ENCODE measurements at places on chromosomes 6 and 20.

DNA sequence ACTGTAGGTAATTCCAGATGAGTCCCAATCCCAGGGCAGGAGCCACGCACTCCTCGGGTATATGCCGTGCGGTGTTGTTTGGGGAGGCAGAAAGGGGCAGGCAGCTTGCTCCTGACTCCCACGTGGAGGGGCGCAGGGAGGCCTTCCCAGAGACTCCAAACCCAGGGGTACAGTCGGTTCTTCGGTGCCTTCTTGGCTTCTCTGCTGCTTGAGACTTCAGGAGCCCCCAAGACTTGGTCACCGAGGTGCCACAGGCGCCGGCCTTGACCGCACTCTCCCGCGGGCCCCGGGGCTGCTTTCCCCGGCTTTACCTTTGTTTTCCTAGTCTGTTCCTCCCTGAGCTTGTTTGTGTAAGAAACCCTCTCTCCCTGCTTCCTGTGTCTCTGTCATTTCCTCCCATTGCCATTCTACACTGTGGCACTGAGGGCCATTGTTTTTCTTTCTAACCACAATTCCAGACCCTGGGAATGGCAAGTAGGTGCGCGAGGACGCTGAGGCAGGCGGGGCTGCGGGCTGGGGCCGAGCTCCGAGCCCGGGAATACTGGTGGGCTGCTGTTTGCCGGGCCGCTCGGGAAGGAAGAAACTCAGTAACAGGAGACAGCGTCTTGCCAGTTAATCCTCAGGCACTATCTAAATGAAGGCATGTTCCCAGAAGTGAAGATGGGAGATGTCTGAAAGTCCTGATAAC is 215.6 kb upstream of the HEY2 start:
- no peak for DNase-seq

DNA sequence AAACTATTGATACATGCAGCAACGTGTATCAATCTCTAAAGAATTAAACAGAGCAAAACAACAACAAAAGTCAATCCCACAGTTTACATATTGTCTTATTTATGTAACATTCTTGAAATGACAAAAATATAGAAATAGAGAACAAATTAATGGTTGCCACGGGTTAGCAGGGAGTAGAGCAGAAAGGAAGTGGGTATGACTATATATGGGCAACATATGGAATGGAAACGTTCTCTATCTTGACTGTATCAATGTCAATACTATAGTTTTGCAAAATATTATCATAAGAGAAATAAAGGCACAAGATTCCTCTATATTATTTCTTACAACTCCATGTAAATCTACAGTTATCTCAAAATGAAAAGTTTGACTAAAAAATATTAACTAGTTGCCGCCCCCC is 12.8 kb downstream of the AK9 start:
- DNase-seq, result no peak

- no peak for DNase-seq
These were observed 230.1 kb upstream of the SUPT3H start for GRCh38 chr6:45607798-45608197.

DNA sequence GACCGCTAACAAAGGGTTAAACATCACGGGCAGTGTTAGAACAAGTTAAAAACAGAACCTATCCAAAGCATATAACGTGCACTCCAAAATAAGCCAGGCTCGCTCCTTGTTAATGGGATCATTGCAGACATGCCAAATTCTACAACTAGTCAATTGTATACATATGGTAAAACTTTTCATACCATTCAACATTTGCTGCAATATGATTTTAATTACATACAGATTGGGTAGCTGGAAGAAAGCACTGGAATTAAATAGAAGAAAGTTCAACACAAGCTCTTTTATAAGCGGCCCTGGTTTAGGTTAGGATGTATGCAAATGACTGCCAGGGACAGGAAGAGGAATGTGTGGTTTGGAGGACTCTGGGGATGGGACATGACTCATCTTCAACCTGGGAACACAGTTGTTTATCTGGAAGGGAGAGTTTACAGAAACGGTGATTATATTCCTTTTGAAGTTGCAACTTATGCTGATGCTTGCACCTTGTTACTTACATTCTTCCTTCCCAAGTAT is 62.5 kb upstream of the TIAM2 start:
- DNase-seq, result no peak

- no peak for DNase-seq
These were observed 192.2 kb downstream of the TPBG start for GRCh38 chr6:82555801-82556200.

DNA sequence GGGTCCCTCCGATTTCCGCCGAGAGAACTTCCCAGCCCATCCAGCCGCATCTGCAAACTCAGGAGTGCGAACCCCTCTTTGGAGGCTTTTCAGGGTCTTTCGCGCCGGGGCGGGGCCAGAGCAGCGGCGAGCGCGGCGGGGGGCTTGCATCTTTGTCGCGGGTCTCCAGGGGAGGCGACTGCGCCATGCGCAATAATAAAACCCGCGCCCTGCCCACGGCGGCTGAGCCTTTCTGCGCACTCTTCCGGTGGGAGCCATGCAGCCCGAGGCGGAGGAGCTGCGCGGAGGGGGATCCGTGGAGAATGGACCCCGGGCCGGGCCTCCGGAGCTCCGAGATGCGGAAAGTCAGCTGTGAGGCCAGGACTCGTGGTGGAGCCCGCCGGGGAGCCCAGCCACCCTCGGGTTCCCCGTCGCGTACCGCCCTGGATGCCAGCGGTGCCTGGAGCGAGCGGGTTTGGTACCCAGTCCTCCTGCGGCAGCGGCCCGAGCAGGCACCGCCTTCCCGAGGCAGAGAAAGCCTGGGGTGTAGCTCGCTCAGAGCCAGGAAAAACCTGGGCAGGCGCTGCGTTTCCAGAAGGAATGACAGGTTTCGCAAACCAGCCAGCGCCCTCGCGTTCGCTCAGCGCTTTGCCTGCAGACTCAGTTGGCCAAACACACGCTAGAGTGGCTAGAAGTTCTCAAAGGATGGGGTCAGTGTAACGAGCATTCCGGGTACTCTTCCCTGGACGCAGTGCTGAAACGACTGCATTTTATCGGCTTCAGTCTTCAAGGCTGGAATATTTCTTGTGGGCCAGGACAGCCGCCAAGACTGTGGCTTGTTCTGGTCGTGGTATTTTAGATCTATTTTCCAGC is 1.2 kb downstream of the AKAP12 start:
- DNase-seq, result peak; percentile 82

DNA sequence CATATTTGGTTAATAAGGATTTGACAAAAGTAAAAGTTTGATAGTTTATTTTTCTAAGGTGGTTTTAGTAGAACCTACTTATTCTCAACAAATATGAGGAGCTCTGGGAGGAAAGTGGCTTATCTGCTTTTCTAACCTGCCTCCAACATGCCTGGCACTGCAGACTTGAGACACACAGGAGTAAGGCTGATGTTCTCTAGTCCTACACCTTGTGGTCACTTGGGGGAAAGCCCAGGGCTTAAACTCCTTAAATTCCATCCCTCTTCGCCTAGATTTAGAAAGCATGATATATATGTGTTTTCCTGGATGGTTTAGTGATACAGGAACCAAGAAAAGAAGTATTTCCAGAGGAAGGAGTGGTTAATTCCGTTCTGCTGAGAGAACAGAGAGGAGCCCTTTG is 39.9 kb upstream of the SAMD5 start:
- DNase-seq, result no peak

- DNase-seq, result no peak
These were observed 28.2 kb upstream of the TAF8 start for GRCh38 chr6:42021847-42022754.

GRCh38 chr6:2412731-2413130 is 167.3 kb upstream of the GMDS start:
- DNase-seq, result no peak

- no peak for DNase-seq
These were observed 57.6 kb downstream of the NUDT3 start for GRCh38 chr6:34334796-34335416.

DNA sequence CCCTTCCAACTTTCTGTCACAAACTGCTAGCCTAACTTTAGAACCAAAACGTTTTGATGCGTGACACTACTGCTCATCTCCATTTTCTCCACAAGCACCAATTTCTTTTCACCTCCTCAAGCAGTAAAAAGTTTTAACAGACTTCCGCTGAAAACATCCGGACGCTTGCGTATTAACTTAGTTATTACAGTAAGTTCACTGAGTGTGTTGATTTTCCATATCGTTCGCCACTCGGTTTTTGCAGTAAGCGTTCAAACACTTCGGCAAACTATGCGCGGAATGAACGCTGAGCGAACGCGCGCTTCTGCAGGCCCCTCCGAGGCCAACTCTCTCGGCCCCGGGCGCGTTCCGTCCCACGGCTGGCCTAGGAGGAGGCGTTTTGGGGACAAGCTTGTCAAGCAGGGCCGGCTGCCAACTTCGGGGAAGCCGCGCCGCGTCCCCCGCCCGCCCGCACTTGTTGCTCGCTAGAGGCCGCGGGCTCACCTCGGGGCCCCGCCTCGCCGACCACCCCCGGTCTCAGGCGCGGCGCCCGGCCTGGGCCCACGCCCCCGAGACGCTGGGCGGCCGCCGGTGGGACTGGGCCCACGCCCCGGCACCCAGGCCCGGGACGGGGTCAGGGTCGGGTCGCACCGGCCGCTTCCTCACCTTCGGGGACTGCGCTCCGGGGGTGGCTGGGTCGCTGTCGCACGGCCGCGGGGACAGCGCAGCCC is 945 bp downstream of the PHF10 start:
- DNase-seq, result peak; percentile 44

- DNase-seq, result no peak
These were observed 275.2 kb upstream of the CNR1 start for GRCh38 chr6:88441346-88441745.

All from caudate nucleus (tissue), 63 donors.